Stimulated activated CD4-positive, alpha-beta T cell treated with anti-CD3 and anti-CD28 coated beads, Interleukin-2, amount 100 ng/mL, for 48 hours (primary cell): ENCODE measurements at places on chromosomes 16 and 17.

DNA sequence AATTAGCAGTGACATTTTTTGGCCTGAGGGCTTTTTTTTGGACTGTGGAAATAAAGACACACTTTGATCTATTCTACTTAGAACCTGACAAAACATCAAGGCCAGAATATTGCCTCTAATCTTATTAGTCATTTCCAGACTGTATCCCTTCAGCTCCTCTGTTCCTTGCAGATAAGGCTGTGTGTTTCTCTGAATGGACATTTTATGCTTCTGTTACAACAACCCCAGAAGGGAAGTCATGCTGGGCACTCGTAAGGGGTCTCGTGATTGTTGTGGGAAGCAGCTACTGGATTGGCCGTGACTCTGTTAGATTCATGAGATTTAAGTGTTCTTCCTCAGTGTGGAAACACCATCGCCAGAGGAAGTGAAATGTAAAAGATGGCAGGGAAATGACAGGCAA, 31.6 kb upstream of the HS3ST2 start:
- no peak for DNase-seq

DNA sequence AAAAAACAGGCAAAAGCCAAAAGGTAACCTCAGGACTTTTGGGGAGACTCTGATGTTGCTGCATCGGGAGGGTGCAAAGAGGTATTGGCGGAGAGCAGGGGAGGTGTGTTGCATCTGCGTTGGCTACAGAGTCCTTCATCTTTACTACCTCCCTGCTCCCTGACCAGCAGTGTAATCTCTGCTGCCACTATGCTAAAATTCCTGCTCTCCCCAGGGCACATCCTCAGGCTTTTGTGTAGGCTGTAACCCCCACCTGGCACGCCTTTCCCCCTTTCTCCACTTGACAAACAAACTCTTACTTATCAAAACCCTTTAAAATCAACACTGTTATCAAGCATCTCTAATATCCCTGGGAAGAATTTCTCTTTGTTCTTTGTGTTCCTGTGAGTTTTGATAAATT, 435.3 kb downstream of the HAPSTR1 start:
- DNase-seq: no peak

- no peak for DNase-seq
Observed at GRCh38 chr16:27639561-27640276, 89.8 kb downstream of the KATNIP start.

- no peak for DNase-seq
Observed at GRCh38 chr16:4709481-4709880, 16.1 kb downstream of the NUDT16L1 start.

DNA sequence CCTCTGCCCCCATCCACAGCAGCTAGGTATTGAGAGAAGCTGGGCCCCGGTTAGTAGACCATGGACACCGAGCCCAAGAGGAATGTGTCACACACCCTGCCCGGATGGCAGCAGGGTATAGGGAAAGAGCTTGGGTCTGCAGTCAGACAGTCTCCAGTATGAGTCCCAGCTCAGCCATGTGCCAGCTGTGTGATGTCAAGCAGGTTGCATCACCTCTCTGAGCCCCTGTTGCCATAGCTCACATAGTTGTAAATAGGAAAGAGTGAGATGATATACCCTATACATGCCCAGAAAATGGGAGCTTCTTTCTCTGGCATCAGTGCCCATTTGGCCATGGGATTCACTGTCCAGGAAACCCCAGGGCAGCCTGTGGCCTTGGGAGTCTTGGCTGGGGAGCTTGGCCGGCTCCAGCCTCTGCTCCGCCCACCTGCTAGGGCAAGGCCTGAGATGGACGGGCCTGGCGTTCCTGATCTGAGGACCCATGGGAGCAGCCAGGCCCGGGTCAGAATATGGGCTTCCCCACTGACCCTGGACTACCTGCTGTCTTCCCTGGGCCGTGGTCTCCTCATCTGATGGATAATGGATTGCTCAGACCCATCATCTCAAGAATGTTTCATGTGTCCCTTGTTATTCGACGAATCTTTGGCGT, 13.2 kb downstream of the CD300LG start:
- DNase-seq: no peak

GRCh38 chr17:41103896-41104295, 1.3 kb upstream of the KRTAP4-9 start:
- DNase-seq: no peak

GRCh38 chr17:5380491-5381135, 38.8 kb downstream of the NUP88 start:
- DNase-seq: no peak

DNA sequence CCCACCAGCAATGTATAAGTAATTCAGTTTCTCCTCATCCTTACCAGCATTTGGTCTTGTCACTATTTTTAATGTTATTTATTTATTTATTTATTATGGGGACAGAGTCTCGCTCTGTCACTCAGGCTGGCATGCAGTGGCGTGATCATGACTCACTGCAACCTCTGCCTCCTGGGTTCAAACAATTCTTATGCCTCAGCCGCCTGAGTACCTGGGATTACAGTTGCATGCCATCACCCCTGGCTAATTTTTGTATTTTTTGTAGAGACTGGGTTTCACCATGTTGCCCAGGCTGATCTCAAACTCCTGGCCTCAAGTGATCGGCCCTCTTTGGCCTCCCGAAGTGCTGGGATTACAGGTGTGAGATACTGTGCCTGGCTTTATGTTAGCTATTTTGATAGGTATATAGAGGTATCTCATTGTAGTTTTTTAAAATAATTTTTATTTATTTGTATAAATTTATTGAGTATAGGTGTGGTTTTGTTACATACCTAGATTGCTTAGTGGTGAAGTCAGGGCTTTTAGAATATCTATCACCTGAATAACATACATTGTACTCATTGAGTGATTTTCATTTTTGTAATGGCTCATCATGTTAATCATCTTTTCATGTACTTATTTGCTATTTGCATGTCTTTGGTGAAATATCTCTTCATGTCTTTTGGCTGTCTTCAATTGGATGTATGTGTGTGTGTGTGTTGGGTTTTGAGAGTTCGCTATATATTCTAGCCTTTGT, 53.3 kb downstream of the TANC2 start:
- DNase-seq: no peak

DNA sequence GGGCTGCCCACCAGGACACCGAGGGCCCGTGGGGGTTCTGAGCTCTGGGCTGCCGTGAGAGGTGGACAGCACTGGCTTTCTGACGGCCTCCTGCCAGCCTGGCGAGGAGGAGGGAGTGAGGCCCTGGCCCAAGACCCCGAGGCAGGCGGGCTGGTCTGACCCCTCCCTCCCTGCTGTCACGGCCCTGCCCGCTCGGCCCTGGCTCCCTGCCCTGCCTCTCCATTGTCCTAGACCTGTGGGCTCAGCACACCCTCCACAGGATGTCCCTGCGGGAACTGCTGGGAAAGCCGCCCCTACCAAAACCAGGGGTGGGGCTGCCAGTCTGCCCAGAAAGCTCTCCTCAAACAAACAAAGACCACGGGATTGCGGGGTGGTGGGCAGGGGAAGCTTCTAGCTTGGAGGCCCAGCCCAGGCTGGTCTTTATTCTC, 20.7 kb downstream of the SPNS2 start:
- DNase-seq: no peak

DNA sequence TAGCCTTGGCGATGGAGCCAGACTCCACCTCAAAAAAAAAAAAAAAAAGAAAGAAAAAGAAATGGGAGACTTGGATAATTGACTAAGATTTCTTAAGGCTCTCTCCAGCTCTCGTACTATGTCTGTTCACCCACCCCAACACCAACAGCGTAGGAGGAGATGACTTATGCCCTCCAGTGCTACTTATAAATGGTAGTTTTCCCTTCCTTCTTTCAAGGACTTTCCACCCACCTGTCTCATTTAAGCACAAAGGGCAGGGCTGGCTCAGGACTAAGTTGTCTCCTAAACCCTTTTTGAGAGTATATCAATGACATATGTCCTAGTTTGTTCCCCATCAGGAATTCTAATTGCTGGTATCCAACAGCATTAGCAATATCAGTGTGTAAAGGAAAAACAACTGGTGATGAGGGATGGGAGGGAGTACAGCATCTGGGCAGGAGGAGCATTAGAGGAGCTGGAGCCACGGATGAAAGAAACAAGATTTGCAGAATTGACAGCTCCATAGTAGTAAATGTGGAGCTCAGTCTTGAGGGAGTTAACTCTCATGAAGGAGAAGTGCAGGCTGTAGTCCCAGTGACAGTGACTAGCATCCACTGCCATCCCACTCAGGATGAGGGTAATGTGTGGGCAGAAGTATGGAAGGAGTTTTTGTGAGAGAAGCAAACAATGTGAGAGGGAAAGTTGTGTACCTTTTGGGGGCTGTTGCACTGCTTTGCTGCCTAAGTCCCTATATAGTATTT, 17.2 kb downstream of the UBE2Z start:
- no peak for DNase-seq

GRCh38 chr17:36507266-36507665, 20.8 kb downstream of the ZNHIT3 start:
- no peak for DNase-seq

- no peak for DNase-seq
Observed at GRCh38 chr16:26667307-26667706, 399.4 kb upstream of the C16orf82 start.

DNA sequence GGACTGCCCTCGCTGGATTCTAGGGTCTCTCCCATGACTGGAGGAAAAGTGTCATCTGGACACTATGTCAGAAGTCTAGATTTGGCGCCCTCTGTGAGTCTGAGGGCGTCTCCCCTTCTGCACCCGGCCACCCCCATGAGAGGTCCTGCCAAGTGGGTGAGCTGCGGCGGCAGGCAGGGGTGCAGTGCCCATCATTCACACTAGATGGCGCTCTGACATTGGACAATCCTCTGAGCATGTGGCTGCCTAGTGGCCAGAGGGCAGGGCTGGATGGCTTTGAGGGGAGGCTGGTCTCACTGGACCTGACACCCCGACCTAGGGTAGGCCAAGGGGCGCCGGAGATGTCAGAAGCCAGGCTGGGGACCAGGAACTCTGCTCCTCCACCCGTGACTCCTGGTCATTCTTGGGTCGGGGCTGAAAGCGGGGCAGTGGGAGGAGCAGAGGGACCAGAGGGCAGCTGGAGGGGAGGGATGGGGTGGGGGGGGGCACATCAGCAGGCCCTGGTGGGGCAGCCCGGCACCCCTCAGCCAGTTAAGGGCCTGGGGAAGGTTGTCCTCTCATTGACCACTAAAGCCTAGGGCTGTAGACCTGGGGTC, 28.0 kb downstream of the MRM1 start:
- DNase-seq: peak; percentile 88

- no peak for DNase-seq
Observed at GRCh38 chr17:46026166-46027047, 27.4 kb downstream of the STH start.

DNA sequence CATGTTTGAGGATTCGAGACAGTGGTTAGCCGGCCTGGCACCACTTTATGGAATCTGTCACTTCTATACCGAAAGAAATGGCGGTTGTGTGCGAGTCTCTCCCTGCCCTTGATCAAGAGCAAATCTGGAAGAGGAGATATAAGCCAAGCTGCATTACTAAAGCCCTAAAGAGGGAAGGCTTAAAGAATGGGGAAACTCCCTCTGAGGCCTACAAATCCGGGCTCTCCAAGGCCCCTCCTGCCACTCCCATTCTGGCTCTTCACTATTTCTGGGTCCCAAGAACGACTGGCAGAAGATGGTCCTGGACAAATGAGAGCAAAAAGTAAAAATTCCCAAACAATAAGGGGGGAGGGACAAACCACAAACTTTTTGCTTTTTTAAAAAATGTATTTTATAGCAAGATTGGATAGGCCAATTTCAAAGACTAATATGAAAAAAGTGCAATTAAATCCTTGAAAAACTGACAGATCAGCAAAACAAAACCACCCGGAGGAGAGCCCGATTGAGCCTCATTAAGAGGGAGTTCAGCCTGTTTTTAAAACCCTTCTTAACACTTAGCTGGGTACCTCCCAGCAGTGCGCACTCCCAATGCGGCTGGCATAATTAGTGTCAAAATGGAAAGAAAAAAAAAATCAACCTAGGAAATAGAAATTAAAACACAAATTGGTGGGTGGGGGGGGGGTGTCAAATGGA, 193.5 kb downstream of the ZFHX3 start:
- no peak for DNase-seq

DNA sequence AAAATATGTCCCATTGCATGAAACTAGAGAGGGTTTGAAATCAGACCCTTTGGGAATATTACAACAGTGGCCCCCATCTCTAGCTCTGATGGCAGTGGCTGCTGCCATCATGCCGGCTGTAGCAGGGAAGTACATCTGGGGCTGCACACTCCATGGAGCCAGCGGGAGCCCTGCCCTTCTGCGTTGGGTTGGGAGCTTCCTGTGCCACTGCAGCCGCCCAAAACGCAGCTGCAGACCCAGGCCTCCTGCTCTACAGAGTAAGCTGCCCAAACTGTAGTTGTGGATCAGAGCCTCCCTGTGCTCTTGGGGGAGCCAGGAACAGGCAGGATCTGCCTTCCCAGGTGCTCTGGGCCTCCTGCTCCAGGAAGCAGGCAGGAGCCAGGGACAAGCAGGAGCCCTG, 450.0 kb downstream of the HS3ST3B1 start:
- DNase-seq: no peak

DNA sequence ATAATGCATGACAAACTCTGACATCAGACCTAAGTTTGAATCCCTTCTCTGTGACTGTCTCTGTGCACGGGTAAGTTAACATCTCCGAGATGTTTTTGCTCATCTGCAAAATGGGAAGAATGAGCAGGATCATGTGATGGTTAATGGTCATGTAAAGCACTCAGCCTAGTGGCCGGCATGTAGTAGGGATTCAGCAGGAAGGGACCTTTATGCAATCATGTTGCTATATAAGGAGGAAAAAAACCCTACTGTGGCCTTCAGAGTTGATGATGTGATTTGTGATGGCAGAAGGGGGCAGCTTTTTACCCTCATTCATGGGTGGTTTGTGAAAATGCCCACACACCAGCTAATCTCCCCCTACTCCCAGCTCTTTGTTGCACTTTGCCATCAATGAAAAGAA, 24.1 kb downstream of the CLEC16A start:
- DNase-seq: no peak

GRCh38 chr17:28706471-28707338, 5.0 kb downstream of the PROCA1 start:
- no peak for DNase-seq

DNA sequence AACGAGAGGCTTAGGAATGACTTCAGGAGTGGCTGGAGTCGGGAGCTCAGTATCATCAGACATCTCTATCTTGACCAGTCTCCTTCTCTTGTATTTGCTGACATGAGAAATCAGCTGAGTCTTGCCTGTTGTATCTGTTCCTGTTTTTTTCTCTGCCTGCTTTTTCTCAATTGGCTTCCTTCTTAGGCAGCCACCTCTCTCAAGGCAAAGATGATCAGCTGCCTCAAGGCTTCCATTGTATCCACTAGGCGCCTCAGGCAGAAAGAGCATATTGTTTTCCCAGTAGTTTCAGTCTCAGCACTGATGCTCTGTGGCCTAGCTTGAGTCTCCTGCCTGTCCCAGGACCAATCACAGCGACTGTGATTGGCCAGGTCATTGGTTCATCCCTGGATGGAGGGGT, 306.2 kb downstream of the CPPED1 start:
- DNase-seq: no peak
